Trophoblast cell (in vitro differentiated cells and primary cell): ENCODE measurements at places on chromosomes 2 and 18.

- peak; percentile 89 for DNase-seq
- no peaks in the 10 kb centered on the region for H3K36me3 ChIP-seq
- H3K4me1 ChIP-seq, result peaks cover 14% of the 10 kb centered on the region
- peak overlapping the region; percentile 58 for H3K27ac ChIP-seq
- no peak overlapping the region for H3K4me3 ChIP-seq
These were observed 85.3 kb downstream of the SPP2 start for GRCh38 chr2:234135750-234136221.

- no peak overlapping the region for H3K4me3 ChIP-seq
- DNase-seq, result no peak
- H3K4me1 ChIP-seq, result peaks cover 22% of the 10 kb centered on the region
- H3K36me3 ChIP-seq, result no peaks in the 10 kb centered on the region
These were observed 8.6 kb downstream of the KLF7 start for GRCh38 chr2:207157162-207157481.

DNA sequence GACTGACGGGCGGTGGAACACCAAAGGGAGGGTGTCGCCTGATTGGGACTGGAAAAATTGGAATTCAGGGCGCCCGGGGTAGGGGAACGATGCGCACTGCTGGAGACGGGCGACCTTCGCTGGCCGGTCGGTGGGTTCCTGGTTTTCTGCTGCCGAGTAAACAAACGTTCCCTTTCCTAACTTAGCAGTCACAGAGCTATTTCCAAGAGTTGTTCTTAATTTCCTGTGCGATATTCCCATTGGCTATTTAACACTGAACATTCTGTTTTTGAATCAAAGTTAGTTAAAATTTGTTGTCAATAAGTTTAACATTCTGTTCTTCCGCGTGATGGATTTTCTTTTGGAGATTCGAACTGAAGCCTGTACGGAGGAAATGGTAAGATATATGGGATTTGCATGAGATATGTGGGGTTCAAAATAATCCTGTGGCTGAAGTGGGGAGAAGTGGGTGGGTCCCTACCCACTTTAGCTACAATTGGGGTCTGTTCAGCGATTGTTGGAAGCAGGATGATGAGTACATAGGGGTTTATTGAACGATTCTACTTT, 862 bp downstream of the C18orf54 start:
- DNase-seq, result no peak
- H3K27me3 ChIP-seq, result no peaks in the 10 kb centered on the region
- H3K4me1 ChIP-seq, result peaks cover 2% of the 10 kb centered on the region
- peak overlapping the region; percentile 78 for H3K27ac ChIP-seq
- peaks cover 2% of the 10 kb centered on the region for H3K36me3 ChIP-seq

DNA sequence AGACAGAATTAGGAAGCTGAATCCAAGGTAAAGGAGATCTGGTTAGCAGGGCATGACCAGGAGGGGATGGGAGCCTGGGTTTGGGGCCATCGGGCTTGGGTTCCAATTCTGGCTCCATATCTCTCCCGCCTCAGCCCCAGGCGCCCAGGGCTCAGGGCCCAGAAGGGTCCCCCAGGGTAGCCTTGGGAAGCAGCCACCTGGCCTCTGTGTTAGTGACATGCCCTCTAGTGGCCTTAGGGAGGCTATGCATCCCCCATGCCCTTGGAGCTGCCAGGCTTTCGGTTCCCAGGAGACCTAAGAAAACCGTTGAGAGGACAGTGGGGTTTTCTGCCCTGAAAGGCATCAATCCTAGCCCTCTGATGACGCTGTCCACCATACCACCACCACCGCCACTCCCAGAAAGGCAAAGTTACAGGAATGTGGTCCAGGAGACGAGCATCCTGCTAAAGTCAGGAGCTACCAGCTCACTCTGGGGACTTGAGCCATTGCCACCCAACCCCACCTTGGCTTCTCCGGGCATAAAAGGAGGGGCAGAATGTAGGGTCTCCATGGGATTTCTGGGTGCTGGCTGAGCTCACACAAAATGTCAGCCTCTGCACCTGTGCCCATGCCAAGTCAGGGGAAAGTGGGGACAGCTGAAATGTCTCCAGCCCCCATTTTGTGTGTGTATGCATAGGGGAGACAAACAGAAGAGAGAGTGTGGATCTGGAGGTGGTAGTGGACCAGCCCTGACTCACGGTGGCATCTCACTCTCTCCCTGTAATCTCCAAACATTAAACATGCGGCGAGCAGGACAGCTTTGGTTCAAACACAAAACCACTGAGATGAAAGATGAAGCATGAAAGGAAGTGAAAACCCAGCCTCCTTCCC, 56.5 kb downstream of the EMX1 start:
- H3K36me3 ChIP-seq, result no peaks in the 10 kb centered on the region
- H3K4me3 ChIP-seq, result no peak overlapping the region
- H3K27me3 ChIP-seq, result no peaks in the 10 kb centered on the region
- H3K27ac ChIP-seq, result no peak overlapping the region
- DNase-seq, result peak; percentile 30
- H3K4me1 ChIP-seq, result no peaks in the 10 kb centered on the region

GRCh38 chr2:176567361-176567760, 298.1 kb downstream of the MTX2 start:
- H3K4me3 ChIP-seq, result no peak overlapping the region
- no peaks in the 10 kb centered on the region for H3K4me1 ChIP-seq
- H3K27ac ChIP-seq, result no peak overlapping the region
- no peaks in the 10 kb centered on the region for H3K27me3 ChIP-seq

DNA sequence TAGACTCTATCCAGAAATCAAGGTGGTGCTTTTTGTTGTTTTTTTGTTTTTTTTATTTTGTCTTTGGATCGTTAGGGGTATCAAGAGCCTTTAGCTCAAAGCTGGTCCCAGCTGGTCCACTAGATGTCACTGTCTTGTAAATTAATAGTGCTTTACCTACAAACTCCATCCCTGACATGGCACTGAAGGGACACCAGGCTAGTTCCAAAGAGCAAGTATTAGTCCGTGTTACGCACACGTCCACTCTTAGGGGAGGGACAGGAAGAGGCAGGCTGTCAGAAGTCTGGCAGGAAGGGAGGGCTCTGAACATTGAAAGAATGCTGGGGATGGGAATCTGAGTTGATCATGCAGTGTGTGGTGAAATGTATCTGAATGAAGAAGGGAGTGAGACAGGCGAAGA, 85.9 kb upstream of the CCBE1 start:
- H3K4me3 ChIP-seq, result no peak overlapping the region
- no peaks in the 10 kb centered on the region for H3K4me1 ChIP-seq
- H3K36me3 ChIP-seq, result no peaks in the 10 kb centered on the region
- no peak overlapping the region for H3K27ac ChIP-seq
- DNase-seq, result peak; percentile 32

DNA sequence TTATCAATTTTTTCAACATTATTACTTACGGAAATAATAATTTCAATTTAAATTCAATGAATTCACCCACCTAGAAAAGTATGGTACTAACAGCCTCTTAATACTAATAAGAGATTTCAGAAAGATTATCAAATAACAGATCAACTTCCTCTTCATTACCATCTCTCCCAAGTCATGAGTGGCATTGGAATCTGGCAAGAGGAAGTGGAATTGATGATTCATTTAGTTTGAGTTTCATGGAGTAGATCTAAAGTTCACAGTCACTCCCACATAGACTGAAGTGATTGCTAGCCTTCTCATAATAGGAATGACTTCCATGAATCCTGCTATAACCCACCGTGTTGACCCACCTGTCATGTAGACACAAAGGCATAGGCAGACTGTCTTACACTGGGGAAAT, 77.7 kb upstream of the WDR75 start:
- DNase-seq, result no peak
- no peak overlapping the region for H3K27ac ChIP-seq
- no peak overlapping the region for H3K4me3 ChIP-seq
- H3K4me1 ChIP-seq, result peaks cover 3% of the 10 kb centered on the region
- no peaks in the 10 kb centered on the region for H3K36me3 ChIP-seq
- H3K27me3 ChIP-seq, result no peaks in the 10 kb centered on the region

- H3K27me3 ChIP-seq, result no peaks in the 10 kb centered on the region
- no peak overlapping the region for H3K4me3 ChIP-seq
- no peak overlapping the region for H3K27ac ChIP-seq
- H3K36me3 ChIP-seq, result no peaks in the 10 kb centered on the region
- no peak for DNase-seq
These were observed 15.3 kb upstream of the CD207 start for GRCh38 chr2:70850925-70851324.

DNA sequence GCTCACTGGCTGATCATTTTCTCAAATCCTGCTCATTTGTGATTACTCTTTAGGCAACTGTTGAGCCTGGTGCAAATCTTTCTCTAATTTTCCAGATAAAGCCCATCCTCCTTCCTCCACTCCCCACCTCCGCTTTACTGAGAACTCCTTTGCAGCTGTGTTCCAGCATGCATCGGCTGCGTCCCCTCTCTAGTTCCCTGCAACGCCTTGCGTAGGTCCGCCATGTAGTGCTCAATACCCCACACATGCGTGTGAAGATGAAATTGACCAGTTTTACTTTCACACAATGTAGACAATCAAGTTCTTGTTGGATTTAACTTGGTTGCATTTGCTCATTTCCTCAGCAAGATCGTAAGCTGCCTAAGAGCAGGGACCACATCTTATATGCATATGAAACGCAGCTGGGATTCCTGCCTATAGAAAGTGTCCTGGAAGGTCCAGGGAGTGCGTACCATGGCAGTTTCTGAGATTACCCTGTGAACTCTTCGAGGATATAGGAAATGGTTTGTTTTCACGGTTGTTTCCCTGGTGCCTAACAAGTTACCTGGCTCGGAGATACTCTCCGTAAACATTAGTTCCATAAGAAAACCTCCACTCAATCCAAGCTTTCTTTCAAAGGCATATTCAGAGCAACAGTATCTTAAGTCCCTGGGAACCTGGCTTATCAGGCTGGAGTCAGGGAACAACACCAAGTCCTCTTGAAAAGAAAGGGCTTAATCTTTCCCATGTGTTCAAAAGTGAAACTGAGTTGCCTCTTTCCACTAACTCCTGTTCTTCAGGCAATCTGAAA, 766.4 kb upstream of the ID2 start:
- H3K36me3 ChIP-seq, result no peaks in the 10 kb centered on the region
- no peak for DNase-seq
- H3K27me3 ChIP-seq, result no peaks in the 10 kb centered on the region
- H3K4me3 ChIP-seq, result no peak overlapping the region

- H3K36me3 ChIP-seq, result no peaks in the 10 kb centered on the region
- no peaks in the 10 kb centered on the region for H3K27me3 ChIP-seq
- no peaks in the 10 kb centered on the region for H3K4me1 ChIP-seq
- H3K4me3 ChIP-seq, result no peak overlapping the region
- H3K27ac ChIP-seq, result no peak overlapping the region
- no peak for DNase-seq
These were observed 53.3 kb downstream of the MEMO1 start for GRCh38 chr2:31957354-31958139.

DNA sequence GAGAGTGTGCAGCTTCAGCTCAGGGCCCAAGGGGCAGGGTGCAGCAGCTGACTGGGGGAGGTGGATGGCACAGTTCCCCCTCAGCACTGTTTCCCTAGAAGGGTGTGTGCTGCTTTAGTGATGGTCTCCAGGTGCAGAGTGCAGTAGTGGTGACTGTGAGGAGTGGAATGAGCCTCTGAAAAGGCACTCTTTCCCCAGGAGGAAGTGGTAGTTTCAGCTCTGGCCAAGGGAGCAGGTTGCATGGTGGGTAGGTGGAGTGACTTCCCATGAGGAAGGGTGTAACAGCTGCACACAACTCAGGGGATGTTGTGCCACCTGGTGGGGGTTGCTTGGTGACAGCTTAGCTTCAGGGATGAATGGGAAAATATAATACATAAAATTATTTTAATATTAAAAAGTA, 251.5 kb upstream of the NXPH2 start:
- H3K27me3 ChIP-seq, result no peaks in the 10 kb centered on the region
- H3K36me3 ChIP-seq, result no peaks in the 10 kb centered on the region
- H3K4me3 ChIP-seq, result no peak overlapping the region
- H3K27ac ChIP-seq, result no peak overlapping the region
- no peak for DNase-seq

DNA sequence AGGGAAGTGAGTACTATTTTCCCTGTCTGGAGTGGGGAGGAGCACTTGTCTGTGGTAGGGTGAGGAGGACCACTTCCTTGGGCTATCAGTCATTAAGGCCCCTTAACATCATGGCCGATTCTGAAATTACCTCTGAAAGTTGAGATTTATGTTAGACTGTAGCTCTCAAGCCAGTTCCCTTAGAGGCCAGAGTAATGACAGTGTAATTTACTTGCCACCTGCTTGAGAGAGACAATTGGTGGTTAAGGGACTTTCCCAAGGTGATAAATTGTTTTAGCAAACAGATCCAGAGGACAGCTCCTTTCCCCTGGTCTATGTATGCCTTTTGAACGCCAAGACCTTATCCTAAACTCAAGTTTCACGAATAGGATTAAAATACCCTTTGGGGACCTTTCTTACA, 56.1 kb downstream of the NEDD4L start:
- no peak for DNase-seq
- peaks cover 8% of the 10 kb centered on the region for H3K4me1 ChIP-seq
- H3K27me3 ChIP-seq, result no peaks in the 10 kb centered on the region
- H3K36me3 ChIP-seq, result no peaks in the 10 kb centered on the region
- no peak overlapping the region for H3K4me3 ChIP-seq

- no peaks in the 10 kb centered on the region for H3K36me3 ChIP-seq
- no peak overlapping the region for H3K27ac ChIP-seq
- DNase-seq, result no peak
- H3K27me3 ChIP-seq, result no peaks in the 10 kb centered on the region
These were observed 56.0 kb downstream of the UBE2E3 start for GRCh38 chr2:181036445-181036844.

GRCh38 chr2:151111599-151112278, 149.9 kb downstream of the RBM43 start:
- H3K27me3 ChIP-seq, result no peaks in the 10 kb centered on the region
- no peak overlapping the region for H3K27ac ChIP-seq
- no peaks in the 10 kb centered on the region for H3K36me3 ChIP-seq
- no peak for DNase-seq

DNA sequence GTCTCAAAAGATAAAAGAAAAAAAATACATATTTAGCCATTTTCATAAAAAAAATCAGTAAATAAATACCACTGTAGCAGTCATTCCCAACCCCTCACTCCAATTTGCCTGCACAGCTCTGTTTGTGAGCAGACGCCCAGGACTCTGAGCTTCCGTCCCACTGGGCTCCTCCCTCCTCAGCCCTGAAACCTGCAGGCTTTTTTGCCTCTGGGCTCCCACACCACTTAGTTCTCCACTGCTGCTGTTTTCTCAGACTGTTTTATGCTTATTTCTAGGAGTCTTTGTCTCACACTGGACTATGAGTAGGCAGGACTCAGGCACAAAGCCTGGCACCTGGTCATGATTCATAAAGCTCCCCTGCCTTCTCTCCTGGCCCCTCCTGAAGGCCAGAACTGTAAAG, 6.1 kb upstream of the CXCR1 start:
- no peaks in the 10 kb centered on the region for H3K36me3 ChIP-seq
- H3K4me1 ChIP-seq, result peaks cover 2% of the 10 kb centered on the region

GRCh38 chr2:189440644-189440946, 679 bp upstream of the WDR75 start:
- H3K27me3 ChIP-seq, result no peaks in the 10 kb centered on the region
- peak overlapping the region; percentile 87 for H3K27ac ChIP-seq
- no peaks in the 10 kb centered on the region for H3K4me1 ChIP-seq
- no peaks in the 10 kb centered on the region for H3K36me3 ChIP-seq

GRCh38 chr18:45540125-45540524, 75.2 kb upstream of the SLC14A2 start:
- H3K36me3 ChIP-seq, result no peaks in the 10 kb centered on the region
- DNase-seq, result no peak
- no peak overlapping the region for H3K4me3 ChIP-seq
- H3K27ac ChIP-seq, result no peak overlapping the region
